ENCODE measurements at places on chromosomes 6 and 20.

DNA sequence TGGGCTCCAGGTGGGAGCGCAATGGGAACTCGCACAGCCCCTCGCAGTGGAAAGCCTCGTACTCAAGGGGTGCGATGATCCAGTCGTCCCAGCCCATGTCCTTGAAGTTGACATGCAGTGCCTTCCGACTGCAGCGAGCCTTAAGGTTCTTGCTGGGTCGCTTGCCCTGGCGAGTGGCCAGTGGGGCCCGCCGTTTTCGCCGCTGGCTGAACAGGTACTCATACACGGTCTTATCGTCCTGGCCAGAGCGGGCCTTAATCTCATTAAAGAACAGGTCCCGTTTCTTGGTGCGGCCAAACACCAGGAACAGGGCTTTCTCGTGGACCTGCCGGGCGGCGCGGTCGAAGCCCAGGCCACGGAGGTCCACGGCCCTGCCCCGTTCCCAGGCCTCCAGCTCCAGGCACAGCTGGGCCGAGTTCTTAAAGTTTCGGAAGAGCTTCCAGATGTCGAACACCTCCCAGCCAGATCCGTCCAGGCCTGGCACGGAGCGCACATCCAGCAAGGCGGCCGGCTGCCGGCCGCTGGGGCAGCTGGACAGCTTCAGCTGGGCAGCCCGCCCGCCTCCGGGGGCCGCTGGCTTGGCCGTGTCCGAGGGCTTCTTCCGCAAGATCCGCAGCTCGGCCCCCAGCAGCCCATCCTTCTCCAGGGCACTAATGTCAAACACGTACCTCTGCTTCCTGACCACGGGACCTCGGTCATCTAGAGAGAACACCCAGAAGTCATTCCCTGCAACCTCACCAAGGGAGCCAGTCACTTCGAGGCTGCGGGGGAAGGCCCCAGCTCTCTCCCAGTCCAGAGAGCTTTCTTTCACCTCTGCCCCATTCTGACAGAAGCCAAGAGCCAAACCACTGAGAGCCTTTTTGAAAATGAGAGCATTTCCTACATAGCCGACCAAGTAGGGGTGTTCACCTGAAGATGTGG, 3.7 kb downstream of the GDF5 start:
- no peak for DNase-seq

DNA sequence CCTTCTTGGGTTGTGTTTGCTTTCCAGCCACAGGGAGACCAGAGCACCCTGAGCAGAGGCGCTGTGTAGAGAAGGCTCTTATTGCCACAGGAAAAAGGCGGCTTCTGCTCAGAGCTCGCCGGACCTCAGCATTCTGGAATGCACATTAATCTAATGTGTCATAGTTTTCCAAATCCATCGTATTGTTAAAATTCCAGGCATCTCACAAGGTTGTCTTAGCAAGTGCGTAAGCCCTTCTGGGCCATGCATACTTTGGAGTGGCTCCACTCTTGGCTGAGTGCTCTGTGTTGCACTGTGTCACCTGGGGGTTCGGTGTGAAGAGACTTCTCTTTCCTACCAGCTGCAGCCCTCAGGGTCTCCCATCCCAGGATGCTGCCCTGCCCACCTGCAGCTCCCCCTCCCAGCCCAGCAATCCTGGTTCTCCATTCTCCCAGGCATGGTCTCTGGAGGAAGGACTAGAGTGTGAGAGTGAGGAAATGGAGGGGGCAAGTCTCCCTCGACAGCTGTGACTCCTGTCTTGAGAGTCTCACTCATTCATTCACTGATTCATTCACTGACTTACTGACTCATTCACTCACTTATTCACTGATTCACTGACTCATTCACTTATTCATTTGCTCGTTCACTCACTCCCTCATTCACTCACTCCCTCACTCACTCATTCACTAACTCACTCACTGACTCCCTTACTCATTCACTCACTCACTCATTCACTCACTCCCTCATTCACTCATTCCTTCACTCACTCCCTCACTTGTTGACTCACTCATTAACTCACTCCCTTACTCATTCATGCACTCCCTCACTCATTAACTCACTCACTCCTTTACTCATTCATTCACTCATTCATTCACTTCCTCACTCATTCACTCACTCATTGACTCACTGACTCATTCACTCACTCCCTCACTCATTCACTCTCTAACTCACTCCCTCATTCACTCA, 83.7 kb upstream of the MPC1 start:
- DNase-seq = no peak

DNA sequence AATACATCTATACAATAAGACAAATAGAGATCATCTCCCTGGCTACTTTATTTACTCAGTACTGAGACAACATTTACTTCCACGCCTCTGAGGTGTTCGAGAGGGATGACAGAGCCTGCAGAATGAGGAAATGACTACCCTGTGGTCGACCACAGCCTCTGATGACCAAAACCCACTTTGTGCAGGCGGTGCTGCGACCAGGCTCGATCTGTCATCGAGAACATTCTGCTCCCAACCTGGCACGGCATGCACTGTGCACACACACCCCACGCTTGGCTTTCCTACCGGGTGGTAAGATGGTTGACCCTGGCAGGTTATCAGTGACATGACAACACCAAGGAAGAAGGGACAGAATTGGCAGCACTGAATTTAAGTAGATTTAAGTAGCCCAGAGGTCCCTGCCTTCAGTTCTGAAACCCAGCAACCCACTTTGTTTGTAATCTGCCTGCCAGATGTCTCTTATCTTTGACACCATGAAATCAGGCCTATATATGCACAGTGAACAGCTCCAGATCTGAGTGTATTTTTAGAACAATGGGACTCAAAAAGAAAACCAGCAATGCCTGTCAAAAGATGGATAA, 42.6 kb downstream of the TTI1 start:
- DNase-seq = no peak

- DNase-seq = no peak
These were observed 73.5 kb downstream of the ECT2L start for GRCh38 chr6:138869398-138869797.

GRCh38 chr6:154921482-154921881, 73.6 kb upstream of the TIAM2 start:
- DNase-seq = no peak

DNA sequence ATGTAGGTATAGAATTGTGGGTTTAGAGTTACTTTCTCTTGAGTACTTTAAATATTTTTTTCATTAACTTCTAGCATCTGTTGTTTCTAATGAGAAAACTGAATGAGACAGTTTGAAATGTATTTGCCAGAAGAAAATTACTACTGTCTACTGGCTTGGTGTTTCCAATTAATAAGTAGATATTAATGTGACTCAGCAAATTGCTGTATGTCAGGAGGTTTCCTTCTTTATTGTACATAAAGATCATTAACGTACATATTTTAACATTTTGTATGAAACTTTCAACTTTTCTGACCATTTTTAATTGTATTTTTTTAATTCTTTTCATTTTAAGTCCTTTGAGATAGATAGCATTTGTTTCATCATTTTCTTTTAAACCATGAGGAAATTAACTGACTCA, 135.1 kb upstream of the SLC22A23 start:
- DNase-seq = no peak

DNA sequence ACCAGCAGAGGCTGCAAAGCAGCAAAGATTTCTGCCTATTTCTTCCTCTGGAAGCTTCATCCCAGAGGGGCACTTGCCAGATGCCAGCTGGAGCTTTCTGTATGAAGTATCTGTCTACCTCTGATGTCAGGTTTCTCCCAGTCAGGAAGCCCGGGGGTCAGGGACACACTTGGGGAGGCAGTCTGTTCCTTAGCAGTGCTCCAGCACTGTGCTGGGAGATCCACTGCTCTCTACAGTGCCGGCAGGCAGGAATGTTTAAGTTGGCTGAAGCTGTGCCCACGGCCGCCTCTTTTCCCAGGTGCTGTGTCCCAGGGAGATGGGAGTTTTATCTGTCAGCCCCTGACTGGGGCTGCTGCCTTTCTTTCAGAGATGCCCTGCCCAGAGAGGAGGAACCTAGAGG, 631.1 kb upstream of the HTR1E start:
- DNase-seq = no peak
